ENCODE measurements at places on chromosomes 7 and 10.

DNA sequence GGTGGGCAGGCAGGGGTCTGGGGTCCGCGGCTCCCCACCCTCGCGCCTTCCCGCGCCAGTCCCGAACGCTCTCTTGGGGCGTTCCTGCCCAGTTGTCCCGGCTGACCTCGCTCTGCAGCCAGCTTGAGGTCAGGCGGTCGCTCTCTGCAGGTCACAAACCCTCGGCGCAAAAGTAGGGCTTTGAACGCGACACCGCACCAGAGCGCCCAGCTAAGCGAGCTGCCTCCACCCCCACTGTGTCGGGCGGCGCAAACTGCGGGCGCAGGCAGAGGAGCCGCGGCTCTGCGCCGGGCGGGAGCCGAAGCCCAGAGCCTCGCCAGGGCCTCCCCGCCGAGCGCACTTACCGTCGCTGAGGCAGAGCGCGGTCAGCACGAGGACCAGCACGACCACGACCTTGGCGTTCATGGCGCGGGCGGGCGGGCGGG is 284 bp downstream of the CXCL12 start:
- DNase-seq, result no peak

GRCh38 chr10:93628858-93629257 is 16.5 kb downstream of the PDE6C start:
- no peak for DNase-seq

DNA sequence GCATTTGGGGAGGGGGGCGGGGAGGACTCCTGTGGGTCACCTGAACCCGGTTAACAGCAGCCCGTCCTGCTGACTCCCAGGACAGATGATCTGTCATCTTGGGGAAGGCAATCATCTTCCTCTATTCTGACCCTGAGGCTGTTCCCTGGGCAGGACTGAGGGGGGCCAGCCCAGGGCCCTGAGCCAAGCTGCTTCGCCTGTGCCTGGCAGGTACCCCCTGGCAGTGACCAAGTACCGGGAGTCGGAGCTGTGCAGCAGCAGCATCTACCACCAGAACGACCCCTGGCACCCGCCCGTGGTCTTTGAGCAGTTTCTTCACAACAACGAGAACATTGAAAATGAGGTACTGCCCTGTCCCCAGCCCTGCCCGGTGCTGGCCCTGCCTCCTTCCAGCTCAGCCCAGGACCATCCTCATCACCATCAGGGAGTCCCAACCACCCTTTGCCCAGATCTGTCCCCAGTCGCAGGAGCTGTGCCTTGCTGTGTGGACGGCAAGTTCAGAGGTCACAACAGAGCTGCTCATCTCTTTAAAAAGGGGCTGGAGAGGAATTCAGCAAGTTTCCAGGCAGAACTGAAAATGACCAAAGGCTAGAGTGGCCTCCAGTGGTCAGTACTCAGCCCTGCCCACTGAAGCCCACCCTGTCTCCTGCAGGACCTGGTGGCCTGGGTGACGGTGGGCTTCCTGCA is 8.1 kb downstream of the AOC1 start:
- DNase-seq, result no peak

GRCh38 chr10:96565774-96566173 is 21.0 kb downstream of the TM9SF3 start:
- no peak for DNase-seq

DNA sequence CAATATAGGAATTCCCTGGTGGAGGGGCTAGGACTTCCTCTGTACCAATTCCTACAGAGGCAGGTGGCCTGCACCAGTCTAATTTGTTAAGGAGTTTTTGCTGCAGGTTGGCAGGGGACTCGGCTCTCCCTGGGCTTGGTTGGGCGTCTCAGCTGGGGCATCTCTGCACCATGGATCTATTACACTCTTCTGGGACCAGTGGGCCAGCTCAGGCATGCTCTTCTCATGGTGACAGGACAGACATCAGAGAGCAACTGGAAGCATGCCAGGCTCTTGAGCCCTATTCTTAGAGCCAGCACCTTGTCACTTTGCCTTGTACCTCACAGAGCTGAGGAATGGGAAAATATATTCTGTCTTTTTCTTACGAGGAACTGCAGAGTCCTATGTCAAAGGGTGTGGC is 74.6 kb downstream of the SH2D4B start:
- DNase-seq, result peak; percentile 93

GRCh38 chr7:150356265-150356897 is 12.2 kb upstream of the REPIN1 start:
- peak; percentile 39 for DNase-seq

DNA sequence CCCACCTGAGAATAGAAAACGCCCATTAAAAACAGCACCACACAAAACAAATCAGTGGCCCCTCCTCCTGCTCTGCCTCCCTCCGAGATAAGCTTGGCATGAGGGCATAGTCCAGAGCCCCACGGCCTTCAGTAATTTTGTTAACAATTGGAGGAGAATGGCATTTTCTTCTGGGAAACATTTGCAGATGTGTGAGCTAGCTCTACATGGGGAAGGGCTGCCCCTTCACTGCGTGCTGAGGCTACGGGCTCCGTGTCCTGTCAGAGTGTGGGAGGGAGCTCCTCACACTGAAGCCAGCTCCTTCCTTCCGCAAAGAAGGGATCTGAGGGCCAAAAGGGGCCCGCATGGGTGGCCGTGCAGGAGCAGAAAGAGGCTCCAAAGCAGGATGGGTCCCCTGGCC is 15.2 kb downstream of the GRK5 start:
- DNase-seq, result no peak

- peak; percentile 54 for DNase-seq
Observed at GRCh38 chr10:133308421-133309099, at the start of the genes TUBGCP2 and ZNF511. TSS of gene TUBGCP2 (minus strand) at chr10:133308872. CDS start at chr10:133302941, 5,931 bp downstream. TSS of gene ZNF511 (plus strand) at chr10:133308914. CDS start at chr10:133308944, 30 bp downstream.

GRCh38 chr10:95168694-95169093 is 25.3 kb upstream of the ACSM6 start:
- no peak for DNase-seq

- peak; percentile 61 for DNase-seq
Observed at GRCh38 chr10:21496343-21497176, 28.9 kb downstream of the SKIDA1 start.

GRCh38 chr10:117240621-117241529 is at the start of gene SLC18A2:
TSS of gene SLC18A2 (plus strand) at chr10:117241114. CDS start at chr10:117241694, 580 bp downstream.
- DNase-seq, result no peak

DNA sequence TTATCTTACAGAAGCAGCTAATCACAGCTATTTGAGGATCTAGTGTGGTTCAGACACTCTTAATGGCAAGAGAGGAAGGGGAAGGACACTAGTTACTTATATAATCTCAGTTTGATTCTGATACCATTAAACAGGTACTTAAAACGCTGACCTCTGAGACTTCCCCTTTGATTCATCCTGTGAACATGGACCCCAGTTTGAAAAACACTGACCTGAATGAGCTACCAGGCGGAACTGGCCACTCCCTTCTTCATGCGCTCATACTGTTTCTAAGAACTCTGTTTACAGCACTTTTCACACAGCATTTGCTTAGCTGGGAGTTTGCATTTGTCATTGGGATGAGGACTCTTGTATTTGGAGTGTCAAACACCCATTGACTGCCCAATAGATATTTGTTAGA is 45.7 kb downstream of the BEND7 start:
- DNase-seq, result no peak

Measured in NCI-H2171 treated with DMSO at 0.1 percent for 48 hours (cell line).